ENCODE measurements at places on chromosomes 6 and 20. TPM values are rescaled to one million over a fixed set of nuclear protein-coding genes. Genes with fewer than 3 reads are reported as not detected.

GRCh38 chr6:62391358-62391757 is 105.3 kb upstream of the KHDRBS2 start:
- no peaks in the 10 kb centered on the region for H3K4me1 ChIP-seq
- no peaks in the 10 kb centered on the region for H3K27me3 ChIP-seq
- H3K36me3 ChIP-seq = no peaks in the 10 kb centered on the region
- DNase-seq = no peak
- no peak overlapping the region for H3K27ac ChIP-seq

DNA sequence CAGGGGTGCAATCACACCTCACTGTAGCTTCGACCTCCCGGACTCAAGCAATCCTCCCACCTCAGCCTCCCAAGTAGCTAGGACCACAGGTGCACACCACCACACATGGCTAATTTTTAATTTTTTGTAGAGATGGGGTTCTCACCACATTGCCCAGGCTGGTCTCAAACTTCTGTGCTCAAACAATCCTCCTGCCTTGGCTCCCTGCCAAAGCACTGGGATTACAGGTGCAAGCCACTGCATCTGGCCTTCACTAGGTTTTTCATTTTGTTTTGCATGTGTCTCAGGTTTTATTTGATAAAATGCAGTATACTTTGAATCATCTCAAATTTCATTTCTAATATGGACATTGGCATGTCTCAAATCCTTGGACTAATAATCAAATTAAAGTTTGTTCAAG is 98.7 kb downstream of the SLC16A10 start:
- peaks cover 4% of the 10 kb centered on the region for H3K36me3 ChIP-seq
- DNase-seq = no peak
- no peak overlapping the region for H3K4me3 ChIP-seq
- no peaks in the 10 kb centered on the region for H3K27me3 ChIP-seq
- no peaks in the 10 kb centered on the region for H3K4me1 ChIP-seq

- no peaks in the 10 kb centered on the region for H3K4me1 ChIP-seq
- no peak for DNase-seq
- H3K27me3 ChIP-seq = peaks cover 23% of the 10 kb centered on the region
- H3K4me3 ChIP-seq = no peak overlapping the region
- H3K36me3 ChIP-seq = no peaks in the 10 kb centered on the region
Measured at GRCh38 chr20:59729506-59729905, 125.2 kb downstream of the PHACTR3 start.

- H3K4me3 ChIP-seq = no peak overlapping the region
- no peak overlapping the region for H3K27ac ChIP-seq
- DNase-seq = no peak
- no peaks in the 10 kb centered on the region for H3K27me3 ChIP-seq
Measured at GRCh38 chr20:47464380-47465101, 37.1 kb upstream of the NCOA3 start.

DNA sequence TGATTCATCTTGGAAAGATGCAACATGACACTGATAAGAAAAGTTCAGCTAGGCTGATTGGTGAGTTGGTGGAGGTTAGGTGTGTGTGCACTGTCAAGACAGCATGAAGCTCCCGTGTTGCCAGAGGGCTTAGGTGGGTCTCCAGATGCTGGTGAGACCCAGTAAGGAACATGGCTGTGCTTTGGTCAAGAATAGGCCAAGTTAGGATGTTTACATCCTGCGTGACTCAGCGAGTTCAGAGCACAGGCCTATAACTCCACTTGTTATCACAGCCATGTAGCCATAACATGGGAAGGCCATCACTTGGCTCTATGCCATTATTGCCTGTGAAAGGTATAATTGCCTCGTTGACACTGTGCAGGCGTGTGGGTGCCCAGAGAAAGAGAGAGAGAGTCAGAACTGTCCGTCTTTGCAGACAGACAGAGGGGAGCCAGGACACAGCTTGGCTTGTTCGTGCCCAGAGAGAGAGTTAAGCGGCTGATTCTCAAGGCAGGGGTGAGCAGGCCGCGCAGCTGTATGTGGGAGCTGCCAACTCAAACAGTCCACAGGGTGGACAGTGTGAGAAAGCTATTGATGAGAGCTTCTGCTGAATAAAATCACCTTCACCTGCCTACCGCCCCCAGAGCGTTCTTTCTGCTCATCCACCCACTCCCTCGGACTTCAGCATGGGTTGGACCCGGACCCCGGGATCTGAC is 43.5 kb downstream of the OR2B6 start:
- DNase-seq = no peak
- H3K36me3 ChIP-seq = no peaks in the 10 kb centered on the region
- H3K4me1 ChIP-seq = peaks cover 10% of the 10 kb centered on the region
- peak overlapping the region; percentile 38 for H3K27ac ChIP-seq
- H3K27me3 ChIP-seq = peaks cover 25% of the 10 kb centered on the region

HDGFL1 gene
- total RNA-seq = not detected

DNA sequence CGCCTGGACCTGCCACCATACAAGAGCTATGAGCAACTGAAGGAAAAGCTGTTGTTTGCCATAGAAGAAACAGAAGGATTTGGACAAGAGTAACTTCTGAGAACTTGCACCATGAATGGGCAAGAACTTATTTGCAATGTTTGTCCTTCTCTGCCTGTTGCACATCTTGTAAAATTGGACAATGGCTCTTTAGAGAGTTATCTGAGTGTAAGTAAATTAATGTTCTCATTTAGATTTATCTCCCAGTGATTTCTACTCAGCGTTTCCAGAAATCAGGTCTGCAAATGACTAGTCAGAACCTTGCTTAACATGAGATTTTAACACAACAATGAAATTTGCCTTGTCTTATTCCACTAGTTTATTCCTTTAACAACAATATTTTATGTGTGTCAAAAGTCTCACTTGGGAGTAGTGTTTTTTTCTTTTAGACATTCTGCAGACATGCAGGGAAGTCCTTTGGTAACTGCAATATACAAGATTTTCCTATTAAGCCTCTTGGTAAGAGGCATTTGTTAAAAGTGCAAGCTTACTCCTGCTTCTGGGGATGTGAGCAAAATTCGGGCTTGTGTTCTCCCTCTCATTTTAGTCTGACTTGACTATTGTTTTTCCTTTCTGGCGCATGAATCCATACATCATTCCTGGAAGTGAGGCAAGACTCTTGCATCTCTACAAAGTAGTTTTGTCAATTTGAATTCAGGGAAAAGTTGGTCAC is 8.4 kb upstream of the DYNLRB1 start:
- H3K4me1 ChIP-seq = peaks cover 5% of the 10 kb centered on the region
- H3K36me3 ChIP-seq = peaks cover 6% of the 10 kb centered on the region
- H3K4me3 ChIP-seq = no peak overlapping the region
- no peaks in the 10 kb centered on the region for H3K27me3 ChIP-seq
- H3K27ac ChIP-seq = no peak overlapping the region

SDCBP2 gene
- total RNA-seq = 1.6 TPM

PCNA gene
- total RNA-seq = 314 TPM

TSHZ2 gene
- 8.5 TPM for total RNA-seq

PRDM13 gene
- total RNA-seq = 0.14 TPM
